T-helper 22 cell (primary cell): ENCODE measurements at places on chromosomes 1 and 21.

- no peak for DNase-seq
Measured at GRCh38 chr1:203095061-203095690, 9.4 kb upstream of the MYOG start.

DNA sequence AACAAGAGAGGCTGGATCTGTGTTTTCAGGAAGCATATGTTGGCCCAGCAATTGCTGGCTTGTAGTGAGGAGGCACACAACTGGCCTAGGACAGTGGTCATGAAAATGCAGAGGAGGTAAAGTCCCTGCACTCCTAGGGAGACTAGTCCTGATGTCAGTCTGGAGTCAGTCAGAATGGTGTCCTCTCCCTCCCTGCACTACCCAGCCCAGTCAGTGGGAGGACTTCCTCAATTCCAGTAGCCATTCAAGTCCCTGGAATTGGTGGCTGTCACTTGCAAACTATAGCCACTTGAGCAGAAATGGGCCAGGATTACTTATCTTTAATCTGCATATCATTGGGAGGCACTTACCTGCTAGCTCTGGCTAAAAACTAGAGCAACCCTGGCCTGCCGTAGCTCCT is 18.6 kb downstream of the NDUFS5 start:
- DNase-seq = no peak

DNA sequence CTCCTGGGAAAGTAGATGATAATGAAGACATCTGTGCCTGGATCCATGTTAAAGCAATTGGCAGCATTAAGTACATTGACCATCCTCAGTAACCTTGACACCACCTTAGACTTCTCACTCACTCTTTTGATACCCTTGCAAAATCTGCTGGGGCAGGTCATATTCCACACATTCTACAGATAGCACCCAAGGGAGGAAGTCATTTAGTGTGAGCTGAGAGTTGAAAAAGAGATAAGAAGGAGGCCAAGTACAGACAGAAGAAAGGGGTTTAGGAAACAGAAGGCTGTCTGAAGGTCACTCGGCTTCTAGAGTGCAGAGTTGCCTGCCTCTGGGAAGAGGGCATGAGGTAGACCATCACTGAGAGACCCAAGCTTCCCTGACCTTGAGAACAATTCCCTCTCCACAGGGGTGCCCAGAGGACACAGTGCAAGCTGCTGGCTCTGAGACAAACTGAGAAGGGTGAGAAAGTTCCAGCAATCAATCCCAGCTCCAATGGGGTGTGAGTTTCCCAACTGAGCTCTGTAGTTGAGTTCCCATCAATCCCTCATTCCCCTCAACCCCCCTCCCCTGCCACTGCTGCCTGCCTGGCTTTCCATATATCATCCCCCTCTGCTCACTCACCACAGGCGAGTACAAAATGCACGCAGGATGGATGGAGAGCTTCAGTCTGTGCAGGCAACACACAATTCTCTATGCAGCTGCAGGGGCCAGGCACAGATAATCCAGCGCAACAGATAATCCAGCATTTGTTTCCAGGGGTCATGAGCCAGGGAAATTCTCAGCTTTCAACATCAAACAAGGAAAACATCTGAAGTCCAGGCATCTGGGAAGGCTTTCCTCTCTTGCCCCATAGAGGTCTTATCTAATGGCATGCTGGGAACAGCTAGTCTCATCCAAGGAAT is 7.4 kb upstream of the MOB3C start:
- DNase-seq = no peak

DNA sequence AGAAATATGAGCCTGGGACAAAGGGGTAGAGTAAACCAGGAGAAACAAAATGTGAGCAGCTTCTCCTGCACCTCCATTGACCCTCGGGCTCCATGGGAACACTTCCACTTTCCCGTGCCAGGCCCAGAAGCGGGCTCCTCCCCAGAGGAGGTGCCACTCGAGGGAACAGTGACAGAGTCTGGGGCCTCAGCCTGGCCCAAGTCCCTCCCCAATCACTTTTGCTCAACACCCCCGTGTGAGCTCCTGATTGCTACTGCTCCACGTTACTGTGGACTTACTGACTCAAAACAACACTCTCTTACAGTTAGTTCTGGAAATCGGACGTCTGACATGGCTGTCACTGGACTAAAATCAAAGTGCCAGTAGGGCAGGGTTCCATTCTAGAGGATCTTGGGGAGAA is 17.7 kb upstream of the KLHDC7A start:
- DNase-seq = no peak

DNA sequence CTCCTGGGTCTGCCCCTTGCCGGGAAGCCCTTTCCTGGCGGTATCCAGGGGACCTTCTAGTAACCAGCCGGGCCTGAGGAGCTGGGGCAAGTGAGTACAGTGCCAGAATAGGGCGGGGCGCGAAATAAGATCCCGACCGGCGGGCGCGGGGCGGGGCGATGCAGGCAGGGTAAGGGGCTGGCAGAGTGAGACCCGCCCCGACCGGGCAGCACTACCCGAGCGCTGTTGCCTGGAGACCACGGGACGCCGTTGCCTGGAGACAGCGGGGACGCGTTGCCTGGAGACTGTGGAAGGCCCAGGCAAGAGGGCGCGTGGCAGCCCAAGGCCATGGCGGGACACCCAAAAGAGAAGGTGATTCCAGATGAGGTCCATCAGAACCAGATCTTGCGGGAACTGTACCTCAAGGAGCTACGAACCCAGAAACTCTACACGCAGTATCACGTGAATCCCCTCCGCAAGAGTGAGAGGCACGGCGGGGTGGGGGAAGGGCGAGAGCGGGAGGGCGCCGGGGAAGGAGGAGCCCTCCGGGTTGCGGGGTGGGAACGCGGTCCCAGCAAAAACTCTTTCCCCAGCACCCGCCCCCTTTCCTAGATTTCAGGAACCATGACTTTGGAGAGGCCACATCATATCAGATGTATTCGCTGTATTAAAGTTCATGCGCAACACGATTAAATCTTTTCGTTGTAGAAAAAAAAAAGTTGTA is 24.3 kb downstream of the EBNA1BP2 start:
- DNase-seq = no peak

DNA sequence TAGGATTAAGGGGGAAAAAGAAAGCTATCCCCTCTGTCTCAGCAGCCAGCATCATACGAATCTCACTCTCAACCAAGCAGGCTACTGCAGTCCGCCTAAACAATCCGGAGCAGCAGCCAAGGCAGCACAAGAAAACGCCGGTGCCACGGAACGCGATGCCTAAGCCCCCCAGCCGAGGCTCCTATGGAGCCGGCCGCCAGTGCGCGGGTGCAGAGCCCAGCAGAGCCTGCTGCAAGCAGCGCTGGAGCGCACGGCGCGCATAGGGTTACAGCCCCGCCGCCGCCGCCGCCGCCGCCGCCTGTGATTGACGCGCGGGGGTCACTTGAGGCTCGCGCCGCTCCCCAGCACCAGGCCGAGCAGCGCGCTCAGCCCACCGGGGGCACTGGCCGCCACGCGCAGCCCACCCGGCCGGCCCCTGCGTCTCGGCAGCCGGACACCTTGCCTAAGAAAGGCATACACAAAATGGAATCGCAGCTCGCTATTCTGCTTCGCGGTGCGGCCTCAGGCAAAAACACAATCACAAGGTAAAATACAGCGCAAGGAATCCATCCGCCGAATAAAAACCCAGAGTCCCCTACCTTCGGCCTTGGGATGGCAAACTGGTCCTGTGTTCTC is 780 bp downstream of the HIVEP3 start:
- DNase-seq = peak; percentile 11

GRCh38 chr1:243842978-243843511 is 7.0 kb downstream of the AKT3 start:
- DNase-seq = no peak

DNA sequence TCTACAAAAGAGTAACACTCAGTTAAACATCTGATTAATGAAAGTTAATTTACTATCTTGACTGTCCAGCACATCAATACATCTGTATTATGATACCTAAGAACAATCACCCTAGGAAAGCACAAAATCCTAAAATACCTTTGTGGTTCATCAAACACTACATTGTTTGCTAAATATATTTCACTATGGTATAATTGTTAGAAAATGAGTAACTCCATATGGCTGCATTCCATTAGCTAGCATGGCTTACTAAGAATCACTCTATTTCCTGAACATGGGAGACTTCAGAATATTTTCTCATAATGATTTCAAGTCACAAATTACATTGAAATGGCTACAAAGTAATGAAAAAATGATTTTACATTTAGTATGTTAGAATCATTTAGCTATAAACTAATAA is 12.5 kb downstream of the TRMT1L start:
- DNase-seq = no peak

- DNase-seq = no peak
Measured at GRCh38 chr1:53606651-53607051, 132.3 kb downstream of the GLIS1 start.

DNA sequence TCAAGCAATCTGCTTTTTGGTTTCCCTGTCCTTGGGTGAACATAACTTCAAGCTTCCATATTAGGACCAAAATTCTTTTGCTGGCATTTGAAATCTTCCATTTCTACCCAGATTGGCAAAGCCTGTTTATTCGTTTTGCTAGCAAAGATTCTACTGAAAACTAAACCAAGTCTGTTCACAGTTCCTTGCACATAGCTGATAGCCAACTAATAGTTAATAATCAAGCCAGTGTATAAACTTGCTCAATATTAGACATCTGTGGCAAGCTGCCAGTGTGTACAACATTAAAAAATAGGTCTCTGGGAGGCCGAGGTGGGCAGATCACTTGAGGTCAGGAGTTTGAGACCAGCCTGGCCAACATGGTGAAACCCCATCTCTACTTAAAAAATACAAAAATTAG is 6.3 kb downstream of the APP start:
- DNase-seq = no peak

DNA sequence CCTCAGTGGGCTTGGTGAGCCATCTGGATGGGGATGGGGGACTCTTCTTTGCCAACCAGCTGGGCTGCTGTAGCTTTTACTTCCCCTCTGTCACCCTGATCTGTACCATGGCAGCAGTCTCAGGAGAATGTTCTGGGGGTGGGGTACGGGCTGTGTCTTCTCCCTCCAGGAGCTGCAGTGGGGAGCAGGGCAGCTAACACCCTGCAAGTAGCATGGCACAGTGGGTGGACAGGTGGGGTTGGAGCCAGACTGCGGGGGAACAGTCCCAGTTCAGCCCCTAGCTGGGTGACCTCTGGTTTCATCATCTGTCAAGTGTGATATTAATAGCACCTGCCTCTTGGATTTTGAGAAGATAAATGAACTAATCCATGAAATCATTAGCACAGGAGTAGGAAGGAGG is 3.1 kb downstream of the NFASC start:
- DNase-seq = no peak

- DNase-seq = no peak
Measured at GRCh38 chr1:169590932-169591331, 4.7 kb upstream of the F5 start.

DNA sequence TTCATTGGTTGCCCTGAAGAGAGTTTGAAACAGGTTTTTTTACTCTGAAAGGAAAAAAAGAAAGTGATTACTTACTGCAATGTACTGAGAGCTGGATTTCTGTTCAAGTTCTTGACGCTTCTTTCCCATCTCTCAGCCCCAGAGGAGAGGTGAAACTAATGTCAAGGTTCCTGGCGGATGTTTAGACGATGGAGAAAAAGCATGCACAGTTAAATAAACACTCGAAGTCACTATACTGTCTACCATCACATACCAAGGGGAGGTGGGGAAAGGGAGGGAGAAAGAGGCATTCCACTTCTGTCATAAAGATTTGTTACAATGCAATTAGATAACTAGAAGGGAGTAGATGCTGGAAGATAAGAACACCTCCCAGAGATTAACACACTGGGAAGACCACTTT is 177.0 kb upstream of the TNR start:
- DNase-seq = no peak

GRCh38 chr1:36803868-36804570 is 230.3 kb downstream of the GRIK3 start:
- no peak for DNase-seq

- DNase-seq = no peak
Measured at GRCh38 chr1:9920606-9921005, 10.5 kb upstream of the CTNNBIP1 start.

GRCh38 chr1:188782220-188782841 is 1695.3 kb downstream of the BRINP3 start:
- DNase-seq = no peak

DNA sequence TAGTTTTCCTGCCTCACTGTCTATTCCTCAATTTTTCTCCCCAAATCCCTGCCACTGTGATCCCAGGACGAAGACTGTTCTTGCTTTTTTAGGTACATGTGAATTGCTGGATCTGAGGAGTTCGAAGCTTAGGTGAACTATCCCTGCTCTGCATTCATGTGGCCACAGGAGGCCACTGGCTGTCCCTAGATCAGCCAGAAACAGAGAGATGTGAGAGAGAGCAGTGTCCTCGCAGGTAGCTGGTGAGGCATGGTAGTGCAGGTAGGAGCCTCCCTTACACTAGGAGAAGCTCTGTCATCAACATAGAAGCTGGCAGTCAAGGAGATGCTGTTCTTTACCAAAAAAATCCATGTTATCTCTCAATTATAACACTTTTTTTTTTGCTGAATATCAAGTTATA is 71.5 kb downstream of the USP24 start:
- DNase-seq = no peak

GRCh38 chr1:172885971-172886370 is 164.8 kb downstream of the TNFSF18 start:
- DNase-seq = no peak

- DNase-seq = no peak
Measured at GRCh38 chr1:54012863-54013262, 5.1 kb downstream of the LDLRAD1 start.

DNA sequence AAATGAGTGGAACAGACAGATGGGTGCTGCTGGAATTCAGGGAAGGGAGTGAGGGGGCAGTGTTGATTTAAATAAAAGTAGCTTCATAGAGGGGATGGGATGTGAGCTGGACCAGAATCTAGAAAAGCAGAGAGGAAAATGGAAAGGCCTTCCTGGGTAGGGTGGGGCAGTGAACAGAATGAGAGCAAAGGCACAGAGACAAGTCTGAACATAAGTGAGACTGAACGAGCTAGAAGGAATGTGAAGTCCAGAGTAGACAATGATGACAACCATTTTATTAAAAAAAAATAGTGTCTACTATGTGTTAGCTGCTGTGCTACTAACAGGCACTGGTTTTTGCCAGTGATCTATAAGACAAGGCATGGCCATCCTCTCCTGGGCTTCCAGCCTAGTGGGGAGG is 36.0 kb downstream of the ELK4 start:
- DNase-seq = no peak

- no peak for DNase-seq
Measured at GRCh38 chr1:180536821-180537372, 21.9 kb upstream of the OVAAL start.

- no peak for DNase-seq
Measured at GRCh38 chr1:1024771-1025699, 5.1 kb downstream of the AGRN start.

DNA sequence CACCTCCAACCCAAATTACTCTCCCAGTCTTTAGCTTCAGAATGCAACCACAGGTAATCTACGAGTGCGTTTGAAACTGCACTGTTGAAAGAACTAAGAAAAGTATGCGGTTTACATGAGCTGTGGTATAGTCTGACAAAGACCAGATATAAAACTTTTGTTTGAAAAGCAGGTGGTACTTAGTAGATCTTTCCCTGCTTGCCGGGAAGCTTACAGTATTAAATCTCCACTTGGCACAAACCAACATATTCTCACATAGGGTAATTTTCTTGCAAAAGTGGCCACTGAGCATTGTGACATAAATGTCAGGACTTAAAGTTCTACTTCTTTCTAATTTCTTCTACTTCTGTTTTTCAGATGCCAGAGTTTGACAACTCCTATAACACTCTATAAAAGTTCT is 8.4 kb downstream of the RGS2 start:
- DNase-seq = no peak
